ENCODE measurements at places on chromosomes 12 and 14. TPM values are rescaled to one million over a fixed set of nuclear protein-coding genes. Genes with fewer than 3 reads are reported as not detected.

GRCh38 chr14:63877550-63877939 is 24.7 kb downstream of the SYNE2 start:
- no peak for DNase-seq

DNA sequence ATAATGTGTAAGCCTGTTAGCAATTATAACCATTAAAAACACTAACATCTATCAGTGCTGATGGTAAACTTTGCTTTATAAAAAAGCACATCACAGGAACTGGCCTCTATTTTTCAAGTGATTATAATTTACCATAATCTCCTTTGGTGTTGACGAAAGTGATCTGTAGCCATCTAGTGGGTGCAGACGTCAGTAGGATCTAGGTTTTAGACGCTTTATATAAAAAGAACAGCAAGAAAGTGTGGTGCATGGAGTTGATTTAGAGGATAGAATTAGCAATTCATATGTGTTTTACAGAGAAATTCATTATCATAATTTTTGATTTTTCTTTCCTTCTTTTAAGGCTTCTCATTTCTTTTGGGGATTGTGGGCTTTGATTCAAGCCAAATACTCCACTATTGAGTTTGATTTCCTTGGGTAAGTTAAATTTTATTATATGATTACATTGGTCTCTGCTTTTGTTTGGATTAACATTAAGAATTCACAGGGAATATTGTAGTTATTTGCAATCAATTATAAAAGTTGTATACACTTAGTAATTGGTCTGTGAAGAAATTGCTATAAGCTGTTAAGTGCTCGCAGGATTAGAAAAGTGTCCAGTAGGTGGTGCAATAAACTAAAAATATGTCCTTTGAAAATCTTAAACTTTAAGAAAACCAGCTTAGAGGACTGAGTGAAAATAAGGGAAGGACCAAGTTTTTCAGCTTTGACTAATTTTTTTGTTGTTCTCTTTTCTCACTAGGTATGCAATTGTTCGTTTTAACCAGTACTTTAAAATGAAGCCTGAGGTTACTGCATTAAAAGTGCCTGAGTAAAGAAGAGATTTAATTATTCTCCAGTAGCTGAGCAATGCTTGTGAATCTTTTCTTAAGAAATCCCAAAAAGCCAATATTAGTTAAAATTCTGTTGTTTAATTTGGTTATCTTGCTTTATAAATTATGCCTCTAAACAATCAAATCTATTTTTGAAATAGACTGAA is 59.5 kb downstream of the ETNK1 start:
- DNase-seq, result no peak

DNA sequence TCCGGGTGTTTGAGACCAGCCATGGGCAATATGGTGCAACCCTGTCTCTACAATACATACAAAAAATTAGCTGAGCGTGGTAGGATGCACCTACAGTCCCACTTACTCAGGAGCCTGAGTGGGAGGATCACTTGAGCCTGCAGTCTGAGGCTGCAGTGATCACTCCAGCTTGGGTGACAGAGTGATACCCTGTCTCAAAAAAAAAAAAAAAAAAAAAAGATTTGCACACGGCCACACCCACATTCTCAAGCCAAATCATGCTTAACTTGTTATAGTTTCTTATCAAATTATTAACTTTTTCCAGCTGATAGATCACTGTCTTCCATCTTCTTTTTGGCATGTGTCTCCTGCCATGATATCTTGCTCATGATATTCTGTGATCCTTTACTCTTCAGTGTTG is 6.8 kb downstream of the DRAM1 start:
- no peak for DNase-seq

DNA sequence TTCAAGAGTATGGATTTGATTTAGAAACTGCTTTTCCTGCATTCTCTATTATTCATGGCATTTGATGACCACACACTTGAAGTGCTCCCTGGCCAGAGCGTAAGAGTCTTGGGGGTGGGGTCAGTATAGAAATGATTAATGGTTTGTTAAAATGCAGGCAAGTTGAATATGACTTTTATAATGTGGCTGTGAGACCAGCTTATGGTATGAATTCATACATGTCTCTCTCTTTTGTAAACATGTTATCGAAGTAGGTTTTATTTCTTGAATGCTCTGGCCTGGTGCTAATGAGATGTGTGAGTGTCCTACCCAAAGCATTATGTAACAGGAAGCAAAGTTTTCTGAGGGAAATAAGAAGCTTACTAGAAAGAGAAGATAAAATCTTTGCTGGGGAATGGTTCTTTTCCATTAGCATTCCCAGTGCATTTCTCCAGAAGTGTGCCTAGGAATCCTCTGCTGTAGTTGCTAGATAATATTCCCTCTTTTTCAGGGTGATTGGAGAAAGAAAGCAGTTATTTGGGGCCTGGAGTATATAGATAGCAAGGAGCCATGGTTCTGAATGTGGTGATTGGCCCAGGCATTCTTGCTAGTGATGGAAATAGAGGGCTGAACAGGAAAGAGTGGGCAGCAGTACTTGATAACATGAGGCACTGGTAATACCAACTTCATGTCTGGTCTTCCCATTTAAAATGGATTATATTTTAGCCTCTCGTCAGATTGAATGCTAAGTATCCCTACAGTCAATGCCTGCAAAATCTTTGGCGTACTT is 289.7 kb downstream of the RAD51B start:
- peak; percentile 12 for DNase-seq

GRCh38 chr12:52026263-52026662 is 19.5 kb downstream of the TAMALIN start:
- DNase-seq, result no peak

GRCh38 chr14:78782551-78782950 is 612.4 kb downstream of the NRXN3 start:
- no peak for DNase-seq

DNA sequence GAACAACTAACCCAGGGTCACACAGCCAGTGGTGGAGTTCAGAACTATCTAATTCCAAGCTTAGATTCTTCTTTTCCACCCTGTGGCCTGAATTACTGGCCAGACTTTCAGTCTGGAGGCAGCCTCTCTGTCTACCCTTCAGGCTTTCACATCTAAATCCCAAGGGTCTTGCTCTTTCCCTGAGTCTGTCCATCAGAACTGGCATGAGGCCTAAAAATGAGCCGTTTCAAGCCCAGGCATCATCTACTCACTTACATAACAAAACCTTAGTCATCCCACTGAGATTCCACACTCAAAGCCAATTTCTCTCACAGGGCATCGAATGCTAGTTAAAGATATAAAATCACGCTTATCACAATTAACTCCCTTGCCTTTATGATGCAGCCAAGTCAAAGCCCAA is 1.3 kb upstream of the PTGDR start:
- peak; percentile 25 for DNase-seq

The BATF gene
- not detected for total RNA-seq

- peak; percentile 58 for DNase-seq
Measured at GRCh38 chr14:69079188-69079742, 73.7 kb downstream of the DCAF5 start.

DNA sequence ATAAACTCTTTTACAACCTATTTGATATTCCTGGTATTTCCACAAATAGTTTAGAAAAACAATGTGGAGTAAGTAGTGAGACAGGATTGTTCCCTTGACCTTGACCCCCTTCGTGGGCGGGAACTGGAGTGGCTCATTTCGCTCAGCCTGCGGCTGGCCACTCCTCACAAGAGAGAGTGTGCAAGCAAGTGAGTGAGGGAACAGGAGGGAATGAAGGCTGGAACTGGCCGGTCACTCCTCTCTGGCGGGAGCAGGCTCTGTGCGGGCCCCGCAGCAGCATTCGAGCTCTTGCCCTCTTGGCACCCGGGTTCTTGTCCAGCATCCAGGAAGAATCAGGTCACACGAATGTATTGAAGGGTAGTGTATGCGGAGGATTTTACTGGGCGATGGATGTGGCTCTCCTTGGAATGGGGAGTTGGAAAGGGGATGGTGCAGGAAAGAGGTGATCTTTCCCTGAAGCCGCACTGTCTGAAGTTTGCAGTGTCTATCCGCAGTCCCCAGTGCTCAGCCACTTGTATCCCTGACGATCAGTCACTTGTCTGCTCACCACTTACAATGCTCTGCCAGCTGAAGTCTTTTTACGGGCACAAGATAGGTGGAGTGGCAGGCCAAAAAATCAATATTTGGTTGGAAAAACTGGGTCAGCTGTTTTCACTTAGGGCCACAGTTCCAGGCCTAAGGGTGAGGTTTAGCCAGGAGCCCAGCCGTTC is 28.0 kb upstream of the TXNRD1 start:
- DNase-seq, result no peak

- DNase-seq, result peak; percentile 69
Measured at GRCh38 chr12:112843287-112843686, 51.7 kb downstream of the RPH3A start.

GRCh38 chr12:51910691-51911090 is 3.4 kb downstream of the ACVRL1 start:
- no peak for DNase-seq

Data from Daoy (cell line).